ENCODE measurements at places on chromosomes 6 and 20.

GRCh38 chr6:15308435-15309213, 62.8 kb downstream of the JARID2 start:
- no peak for DNase-seq

DNA sequence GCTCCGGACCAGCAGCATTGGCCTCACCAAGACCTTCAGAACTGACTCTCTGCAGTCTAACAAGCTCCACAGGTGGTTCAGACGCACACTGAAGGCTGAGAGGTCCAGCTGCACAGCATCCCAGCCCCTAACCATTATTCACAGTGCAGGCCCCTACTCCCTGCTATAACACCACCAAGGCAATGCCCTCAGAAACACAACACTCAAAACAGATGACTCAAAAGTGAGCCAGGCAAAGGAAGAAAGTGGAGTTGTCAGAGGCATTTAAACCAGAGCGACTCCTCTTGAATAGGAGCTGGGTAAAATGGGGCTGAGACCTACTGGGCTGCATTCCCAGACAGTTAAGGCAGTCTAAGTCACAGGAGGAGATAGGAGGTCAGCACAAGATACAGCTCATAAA, 20.5 kb upstream of the MC3R start:
- no peak for DNase-seq

DNA sequence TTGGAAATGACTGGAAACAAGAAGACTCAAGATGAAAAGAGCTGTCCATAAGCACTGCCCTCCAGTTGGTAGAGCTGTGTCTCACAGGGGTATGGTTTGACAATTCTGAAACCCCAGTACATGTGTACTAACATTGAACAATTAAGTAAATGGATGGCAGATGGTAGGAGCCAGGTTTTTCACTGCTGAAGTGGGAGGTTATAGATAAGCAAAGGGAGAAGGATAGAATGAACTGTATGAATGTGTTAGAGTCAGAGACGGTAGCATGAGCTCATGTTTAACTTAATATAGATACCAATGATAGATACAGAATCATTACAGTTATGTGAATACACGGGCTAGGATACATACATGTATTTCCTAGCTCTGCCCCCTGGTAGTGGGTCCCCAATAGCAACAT, 95.0 kb upstream of the SIRPA start:
- no peak for DNase-seq

- DNase-seq = no peak
Observed at GRCh38 chr6:55941702-55942101, 66.3 kb upstream of the BMP5 start.

- no peak for DNase-seq
Observed at GRCh38 chr6:84249724-84250123, 22.3 kb upstream of the CEP162 start.
